GM20000 (cell line): ENCODE measurements at places on chromosomes 4 and X.
A peak's percentile ranks its signal among the peaks of the same experiment; 100 is the strongest.

- peak; percentile 66 for DNase-seq
These were observed at the start of gene ADRA2C for GRCh38 chr4:3766036-3766784. TSS of gene ADRA2C (plus strand) at chr4:3766385. CDS start at chr4:3766607, 222 bp downstream.

- DNase-seq, result no peak
These were observed 8.0 kb upstream of the TENM3 start for GRCh38 chr4:182235021-182235795.

DNA sequence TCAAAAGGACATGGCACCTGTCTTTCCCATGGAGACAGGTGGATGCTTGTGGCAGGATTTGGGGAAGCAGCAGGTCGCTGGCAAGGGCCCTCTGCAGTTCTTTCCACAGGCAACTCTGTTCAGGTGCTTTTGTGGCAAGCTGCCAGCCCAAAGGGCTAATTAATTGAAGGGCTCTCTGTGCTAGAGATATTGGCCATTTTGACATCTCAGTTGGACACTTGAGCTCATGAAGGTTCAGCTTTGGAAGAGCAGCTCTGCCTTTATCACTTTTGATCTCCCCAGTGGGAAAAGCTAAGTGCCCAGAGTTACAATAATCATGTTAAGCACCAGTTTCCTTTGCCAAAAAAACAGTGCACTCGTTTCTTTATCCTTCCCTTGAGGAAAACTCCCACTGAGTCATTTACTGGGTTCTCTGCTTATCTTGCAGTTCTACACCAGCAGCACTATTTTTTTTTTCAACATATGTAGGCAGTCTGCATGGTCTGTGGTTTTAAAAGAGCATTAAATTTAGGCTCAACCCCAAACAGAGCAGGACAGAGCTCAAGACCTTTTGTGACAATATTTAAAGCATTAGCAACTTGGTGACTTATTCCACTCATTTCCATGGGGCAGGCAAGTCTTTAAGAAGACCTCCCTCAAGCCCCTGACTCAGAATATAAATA, 336.4 kb upstream of the RASGEF1B start:
- no peak for DNase-seq

DNA sequence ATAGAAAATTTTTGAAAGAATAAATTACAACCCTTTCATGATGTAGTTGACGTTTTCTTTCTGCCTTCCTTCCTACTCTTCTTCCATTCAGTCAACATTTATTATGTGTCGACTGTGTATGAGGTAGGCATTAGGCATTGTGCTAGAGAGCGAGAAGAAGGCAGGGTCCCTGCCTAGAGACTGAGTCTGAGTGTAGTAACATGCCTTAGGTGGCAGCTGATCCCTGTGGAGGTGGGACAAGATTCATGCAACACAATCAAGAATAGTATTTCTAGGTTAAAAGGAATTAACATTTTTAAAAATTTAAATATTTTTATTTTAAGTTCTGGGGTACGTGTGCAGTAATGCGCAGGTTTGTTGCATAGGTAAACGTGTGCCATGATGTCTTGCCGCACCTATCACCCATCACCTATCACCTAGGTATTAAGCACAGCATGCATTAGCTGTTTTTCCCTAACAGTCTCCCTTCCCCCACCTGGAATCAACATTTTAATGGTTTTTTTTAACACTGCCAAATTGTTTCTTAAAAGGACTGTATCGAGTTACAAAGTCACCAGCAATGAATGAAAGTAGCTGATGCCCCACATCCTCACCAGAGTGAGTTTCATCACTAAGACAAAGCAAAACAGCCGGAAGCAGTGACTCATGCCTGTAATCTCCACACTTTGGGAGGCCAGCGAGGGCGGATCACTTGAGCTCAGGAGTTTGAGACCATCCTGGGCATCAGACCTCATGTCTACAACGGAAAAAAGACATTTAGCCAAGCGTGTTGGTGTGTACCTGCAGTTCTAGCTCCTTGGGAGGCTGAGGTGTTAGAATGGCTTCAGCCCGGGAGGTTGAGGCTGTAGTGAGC, 84.0 kb downstream of the WWC2 start:
- DNase-seq, result no peak

GRCh38 chr4:156948738-156949137, 22.9 kb downstream of the PDGFC start:
- no peak for DNase-seq
